ENCODE measurements at places on chromosomes 6 and 20.

DNA sequence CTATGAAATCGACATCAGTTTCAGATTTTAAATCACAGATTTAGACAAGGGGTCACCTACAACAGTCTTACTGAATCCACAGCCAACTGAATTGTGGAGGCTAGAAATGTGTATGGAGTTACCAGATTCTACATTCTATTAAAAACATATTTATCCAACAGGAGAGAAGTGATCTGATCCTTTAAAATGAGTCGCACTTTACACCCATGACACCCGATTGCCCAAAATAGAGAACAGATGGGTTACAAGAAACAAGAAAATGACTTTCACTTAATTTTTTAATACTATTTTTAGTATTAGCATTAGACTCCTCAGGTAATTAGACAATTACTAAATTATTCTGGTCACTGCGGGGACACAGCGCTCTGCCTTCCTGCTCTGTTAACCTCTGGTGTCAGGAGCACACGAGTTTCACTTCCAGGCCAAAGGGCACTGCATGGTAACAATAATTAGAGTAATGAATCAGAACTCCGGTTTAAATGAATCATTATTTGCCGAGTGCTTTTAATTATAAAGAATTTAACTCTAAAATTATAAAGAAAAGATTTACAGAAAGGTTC is 108.6 kb downstream of the ATP9A start:
- DNase-seq, result no peak

GRCh38 chr6:141688916-141689315 is 443.8 kb upstream of the GJE1 start:
- DNase-seq, result no peak

DNA sequence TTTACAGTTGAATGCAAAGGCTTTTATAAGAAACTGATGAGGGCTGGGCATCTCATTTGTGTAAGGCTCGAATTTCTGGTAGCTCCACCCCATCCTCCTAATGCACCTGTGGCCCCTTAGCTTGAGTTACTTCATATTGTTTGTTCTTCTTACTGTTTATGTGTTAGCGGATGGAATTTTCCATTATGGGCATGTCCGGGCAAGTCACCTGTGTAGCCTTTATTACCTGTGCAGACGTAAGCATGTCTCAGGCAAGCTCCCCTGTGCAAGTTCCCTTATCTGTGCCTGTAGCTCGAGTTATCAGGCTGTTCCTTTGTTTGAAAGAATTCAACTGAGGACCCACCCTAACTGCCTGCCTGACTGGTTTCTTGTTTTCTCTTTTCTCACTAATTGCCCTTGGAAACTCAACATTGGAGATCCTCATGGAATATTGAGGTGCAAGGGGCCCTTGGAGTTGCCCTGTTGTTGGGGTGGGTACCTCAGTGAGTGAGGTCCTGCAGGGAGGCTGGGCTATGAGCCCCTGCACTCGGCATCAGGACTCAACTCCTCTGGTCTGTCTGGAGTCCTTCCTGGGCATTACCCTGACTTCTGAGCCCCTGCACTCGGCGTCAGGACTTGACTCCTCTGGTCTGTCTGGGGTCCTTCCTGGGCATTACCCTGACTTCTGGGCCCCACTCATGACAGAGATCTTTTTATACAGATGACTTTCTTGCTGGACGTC is 207.9 kb upstream of the SULF2 start:
- DNase-seq, result no peak

DNA sequence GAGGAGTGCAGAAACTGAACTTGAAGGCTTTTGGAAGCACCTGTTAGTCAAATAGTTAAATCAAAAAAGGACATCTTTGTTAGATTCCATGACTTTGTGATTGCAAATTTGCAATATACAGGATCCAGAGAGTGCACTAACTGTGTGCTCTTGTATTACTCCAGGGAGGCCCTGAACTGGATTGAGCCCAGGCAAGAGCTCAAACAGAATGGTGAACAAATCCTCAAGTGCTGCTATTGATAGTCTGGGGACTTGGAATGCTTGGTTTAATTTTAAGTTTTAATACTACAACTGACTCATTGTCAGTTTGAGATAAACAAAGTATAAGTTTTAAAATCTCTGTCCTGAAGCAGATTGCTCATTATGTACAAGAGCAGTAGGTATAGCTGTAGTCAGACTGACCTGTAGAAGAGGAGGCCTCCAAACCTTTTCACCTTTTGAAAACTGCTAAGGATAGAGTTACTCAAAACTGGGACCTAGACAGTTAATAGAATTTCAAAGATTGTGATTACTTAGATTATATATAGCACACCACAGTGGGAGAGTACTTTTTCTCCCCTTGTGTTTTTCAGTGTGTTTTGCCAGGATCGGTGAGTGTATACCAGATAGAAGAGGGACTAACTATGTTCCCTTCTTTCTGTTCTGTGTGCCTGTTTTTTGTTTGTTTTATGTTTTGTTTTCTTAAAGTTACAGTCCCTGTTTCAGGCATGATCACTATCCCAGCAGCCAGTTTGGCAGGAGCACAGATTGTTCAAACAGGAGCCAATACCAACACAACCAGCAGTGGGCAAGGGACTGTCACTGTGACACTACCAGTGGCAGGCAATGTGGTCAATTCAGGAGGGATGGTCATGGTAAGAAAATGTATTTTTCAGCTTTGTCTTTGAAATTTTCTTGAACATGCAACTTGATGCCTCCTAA is 18.3 kb downstream of the NFYA start:
- no peak for DNase-seq

DNA sequence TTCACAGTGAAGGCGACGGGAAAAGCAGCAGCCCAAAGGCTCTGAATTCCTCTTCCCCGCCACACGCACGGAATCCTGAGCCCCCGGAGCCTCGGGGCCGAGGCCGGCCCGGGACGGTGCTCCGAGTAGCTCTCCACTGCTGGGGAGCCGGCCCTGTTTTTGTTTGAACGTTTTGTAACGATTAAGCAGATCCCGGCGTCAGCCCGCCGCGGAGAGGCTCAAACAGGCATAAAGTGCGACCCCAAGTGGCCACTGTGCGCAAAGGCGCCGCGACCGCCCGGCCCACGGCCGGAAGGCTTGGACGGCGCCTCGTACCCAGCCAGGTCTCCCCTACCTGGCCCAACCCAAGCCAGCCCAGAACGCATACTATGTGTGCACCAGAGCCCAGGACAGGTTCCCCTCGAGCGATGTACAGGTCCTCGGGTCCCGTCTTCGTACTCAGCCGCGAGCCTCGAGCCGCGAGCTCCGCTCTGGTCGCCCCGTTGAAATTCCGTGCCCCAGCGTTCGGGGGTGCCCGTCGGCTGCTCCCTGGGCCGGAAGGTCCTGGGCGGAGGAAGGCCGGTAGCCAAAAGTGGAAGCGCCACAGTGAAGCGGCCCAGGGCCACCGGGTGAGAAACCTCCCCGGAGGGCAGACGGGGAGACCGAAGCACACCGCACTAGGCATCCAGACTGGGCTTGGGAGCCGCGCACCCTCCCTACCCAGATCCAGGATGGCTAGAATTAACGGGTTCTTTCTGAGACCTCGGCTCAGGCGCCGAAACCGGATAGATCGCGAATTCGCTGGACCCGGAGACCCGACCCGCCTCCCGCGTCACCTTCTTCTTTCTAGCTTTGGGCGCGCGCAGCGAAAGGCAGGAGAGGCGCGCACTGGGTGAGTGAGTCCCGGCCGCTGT is 1.2 kb upstream of the MAFB start:
- DNase-seq, result peak; percentile 74

DNA sequence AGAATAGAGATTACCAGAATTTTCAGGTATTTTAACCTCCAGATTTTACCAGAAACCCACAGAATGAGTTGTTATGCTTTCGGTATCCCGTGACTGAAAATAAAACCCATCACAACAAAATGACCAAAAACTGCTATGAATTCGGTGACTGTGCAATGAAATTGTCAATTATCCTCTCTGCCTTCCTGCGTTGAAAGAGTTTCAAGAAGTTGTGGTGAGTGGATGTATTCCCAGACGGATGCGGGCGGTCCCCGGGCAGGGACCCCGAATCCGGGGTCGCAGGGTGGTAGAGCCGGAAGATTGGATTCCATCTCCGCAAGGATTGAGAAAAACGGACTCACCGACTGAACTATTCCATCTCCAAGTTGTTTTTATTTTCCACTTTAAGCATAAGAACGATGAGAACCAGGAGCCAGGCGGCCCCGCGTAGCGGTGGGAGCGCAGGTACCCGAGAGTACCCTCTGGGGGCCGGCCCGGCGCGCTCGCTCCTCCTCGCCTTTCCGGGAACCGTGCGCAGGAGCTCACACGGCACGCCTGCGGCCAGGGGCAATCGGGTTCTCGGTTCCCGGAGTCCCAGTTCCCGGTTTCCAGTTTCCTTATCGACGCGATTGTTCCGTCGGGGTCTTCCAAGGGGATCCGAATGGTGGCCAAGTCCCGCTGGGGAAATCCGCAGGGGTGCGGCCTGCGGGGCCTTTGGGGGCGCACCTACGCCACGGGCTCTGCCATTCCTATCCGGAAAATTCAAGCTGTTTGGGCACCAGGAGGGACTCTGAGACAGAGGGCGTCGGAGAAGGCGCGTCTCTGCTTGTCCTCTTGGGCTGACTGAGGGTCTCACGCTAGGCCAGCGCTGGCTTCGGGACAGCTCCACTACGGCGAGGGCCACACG is 104.9 kb upstream of the PRDM1 start:
- DNase-seq, result peak; percentile 55

Data from B cell (primary cell).